Suppressor macrophage treated with lipopolysaccharide for 1 hour (primary cell): ENCODE measurements at places on chromosomes 16 and 17.

DNA sequence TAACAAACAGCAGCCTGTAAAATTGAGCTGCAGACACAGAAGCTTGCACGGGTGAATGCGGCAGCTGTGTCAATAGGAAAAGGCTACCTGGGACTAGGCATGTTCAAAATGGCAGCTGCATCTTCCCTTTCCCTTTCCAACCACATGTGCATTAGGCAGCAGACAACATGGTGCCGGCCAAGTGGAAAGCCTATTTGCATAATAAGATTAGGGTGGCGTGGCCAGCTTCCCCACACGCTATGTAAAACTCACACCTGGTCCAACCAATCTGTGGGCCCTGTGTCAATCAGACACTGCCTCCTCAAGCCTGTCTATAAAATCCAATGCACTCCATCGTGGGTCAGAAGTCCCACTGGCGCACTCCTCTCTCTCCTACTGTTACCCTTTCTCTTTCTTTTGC is 61.0 kb upstream of the RBBP6 start:
- DNase-seq: no peak

DNA sequence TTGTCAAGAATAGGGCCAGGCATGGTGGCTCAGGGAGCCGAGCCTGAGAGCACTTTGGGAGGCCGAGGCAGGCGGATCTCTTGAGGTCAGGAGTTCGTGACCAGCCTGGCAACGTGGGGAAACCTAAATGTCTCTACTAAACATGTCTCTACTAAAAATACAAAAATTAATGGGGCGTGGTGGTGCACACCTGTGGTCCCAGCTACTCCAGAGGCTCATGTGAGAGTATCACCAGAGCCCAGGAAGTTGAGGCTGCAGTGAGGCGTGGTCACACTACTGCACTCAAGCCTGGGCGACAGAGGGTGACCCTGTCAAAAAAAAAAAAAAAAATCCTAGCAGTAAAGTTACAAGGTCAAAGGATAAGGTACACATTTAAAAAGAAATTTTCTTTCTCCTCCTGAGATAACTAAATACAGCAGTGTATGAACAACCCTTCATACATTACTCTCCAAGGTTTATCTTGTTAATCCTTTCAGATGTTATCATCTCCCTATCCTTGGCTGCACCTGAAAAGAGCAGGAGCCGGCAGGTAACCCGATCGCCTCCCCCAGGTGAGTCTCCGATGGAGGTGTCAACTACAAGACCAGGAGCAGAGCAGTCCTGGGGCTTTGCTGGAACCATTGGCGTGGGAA is 122.3 kb downstream of the GOSR1 start:
- DNase-seq: no peak

- DNase-seq: peak; percentile 83
Observed at GRCh38 chr16:75379911-75380847, 53.1 kb downstream of the CFDP1 start.

DNA sequence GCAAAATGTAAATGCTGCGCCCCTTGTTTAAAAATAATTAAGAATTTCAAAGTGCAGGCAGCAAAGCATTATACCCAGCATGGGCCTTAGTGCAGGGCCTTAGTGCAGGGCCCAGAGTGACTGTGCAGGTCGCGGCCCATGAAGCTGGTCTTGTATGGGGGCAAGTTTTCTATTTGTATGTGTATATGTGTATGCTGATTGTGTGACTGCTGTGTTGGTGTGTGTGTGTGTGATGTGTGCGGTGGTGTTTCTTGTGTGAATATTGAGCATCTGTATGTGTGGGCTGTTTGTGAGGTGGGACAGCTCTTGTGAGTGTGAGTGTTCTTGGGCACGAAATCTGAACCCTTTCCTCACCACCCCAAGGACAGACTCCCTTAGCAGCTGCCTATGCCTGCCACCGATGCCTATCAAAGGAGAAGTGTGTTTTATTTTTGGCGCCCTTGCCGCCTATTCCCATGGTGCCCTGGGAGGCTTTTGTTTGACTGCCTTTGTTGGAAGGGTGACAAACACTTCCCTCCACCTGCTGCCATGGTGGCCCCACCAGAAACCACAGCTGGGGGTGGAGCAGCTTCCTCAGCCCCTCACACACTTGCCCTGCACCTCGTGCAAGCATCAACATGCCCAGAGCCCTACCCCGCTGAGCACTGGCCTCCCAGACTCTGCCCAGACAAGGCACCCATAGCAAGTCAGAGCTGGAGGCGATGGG is 18.0 kb downstream of the CCR7 start:
- no peak for DNase-seq

- DNase-seq: peak; percentile 47
Observed at GRCh38 chr16:48330189-48330840, 54.9 kb downstream of the SIAH1 start.

- no peak for DNase-seq
Observed at GRCh38 chr17:81083125-81083765, 48.3 kb downstream of the BAIAP2 start.

GRCh38 chr17:10812674-10813073 is 8.8 kb upstream of the TMEM238L start:
- DNase-seq: no peak

GRCh38 chr16:57807968-57808528 is 5.8 kb upstream of the KIFC3 start:
- DNase-seq: peak; percentile 89

DNA sequence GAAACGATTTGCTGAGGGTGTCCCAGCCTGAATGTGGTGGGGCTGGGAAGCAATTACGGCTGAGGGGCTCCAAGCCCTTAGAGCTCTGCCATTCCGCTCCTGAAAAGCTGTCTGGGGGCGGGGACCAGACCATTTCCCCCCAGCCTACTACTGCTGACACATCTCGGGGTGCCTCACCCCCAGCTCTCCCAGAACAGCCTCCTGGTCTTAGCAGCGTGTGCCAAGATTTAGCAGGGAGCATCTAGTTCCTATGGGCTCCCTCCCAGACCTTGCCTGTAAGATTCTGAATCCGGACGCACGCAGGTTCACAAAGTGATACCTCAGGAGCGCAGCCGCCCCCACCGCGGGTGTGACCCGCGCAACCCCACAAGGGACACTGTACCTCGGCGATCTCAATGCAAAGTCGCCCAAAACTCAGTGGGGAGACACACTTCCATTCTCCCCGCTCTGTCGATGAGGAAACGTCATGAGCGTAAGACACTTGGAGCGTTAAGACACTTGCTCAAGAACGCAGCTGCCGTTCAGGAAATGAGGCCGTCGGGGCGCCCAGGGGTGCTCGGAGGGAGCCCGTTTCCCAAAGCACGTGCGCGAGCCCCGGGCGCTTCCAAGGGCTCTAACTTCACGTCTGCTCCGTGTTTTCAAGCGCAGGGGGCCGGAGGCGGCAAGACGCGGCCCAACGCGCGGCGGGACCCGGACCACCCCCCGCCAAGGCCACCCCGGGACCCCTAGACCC is 629 bp downstream of the GEMIN4 start:
- DNase-seq: peak; percentile 66

GRCh38 chr16:56970934-56971767 is 9.4 kb downstream of the CETP start:
- DNase-seq: no peak

GRCh38 chr17:56292578-56292977 is 139.3 kb downstream of the ANKFN1 start:
- DNase-seq: no peak

DNA sequence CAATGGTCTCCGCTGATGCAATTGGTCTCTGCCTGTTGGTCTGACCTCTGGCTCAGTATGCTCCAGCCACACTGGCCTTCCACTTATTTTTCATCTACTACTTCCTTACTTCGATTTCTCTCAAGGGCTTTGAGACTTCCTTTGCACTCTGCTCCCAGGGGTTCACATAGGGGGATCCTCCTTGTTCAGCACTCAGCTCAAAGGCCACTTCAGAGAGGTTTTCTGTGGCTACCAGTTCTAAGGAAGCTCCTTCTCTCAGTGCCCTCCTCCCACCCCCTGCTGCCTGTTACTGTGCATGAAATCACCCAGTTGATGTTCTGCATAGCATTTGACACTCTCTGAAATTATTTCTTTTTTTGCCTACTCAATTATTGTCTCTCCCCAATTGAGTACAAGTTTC is 476.4 kb downstream of the HS3ST3B1 start:
- no peak for DNase-seq

GRCh38 chr16:89452925-89453324 is 37.4 kb downstream of the ANKRD11 start:
- no peak for DNase-seq

DNA sequence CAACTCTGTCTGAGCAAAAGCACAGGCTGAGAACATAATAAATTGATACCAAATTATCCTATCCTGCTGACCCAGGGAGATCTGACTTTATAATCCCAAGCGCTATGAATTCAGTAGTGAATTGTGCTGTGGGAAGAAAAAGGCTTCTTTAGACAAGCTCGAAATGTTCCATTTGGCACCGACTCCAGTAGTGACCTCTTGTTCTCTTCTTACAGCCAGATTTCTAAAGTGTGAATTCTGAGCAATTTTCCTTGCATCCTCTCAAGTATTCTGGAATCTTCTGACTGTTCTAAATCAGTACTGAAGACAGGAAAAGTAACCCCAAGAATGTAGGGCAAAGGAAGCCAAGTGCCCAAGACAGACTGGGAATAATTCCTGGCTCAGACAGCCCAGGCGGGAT is 58.2 kb downstream of the CDYL2 start:
- DNase-seq: no peak

GRCh38 chr17:58630883-58631522 is 60.8 kb downstream of the TEX14 start:
- no peak for DNase-seq
